NCI-H187 (cell line): ENCODE measurements at places on chromosomes 2 and 18.

- no peak for DNase-seq
Measured at GRCh38 chr18:1048032-1048431, 143.4 kb downstream of the ADCYAP1 start.

- DNase-seq = no peak
Measured at GRCh38 chr18:58527285-58527951, 101.5 kb downstream of the ALPK2 start.

DNA sequence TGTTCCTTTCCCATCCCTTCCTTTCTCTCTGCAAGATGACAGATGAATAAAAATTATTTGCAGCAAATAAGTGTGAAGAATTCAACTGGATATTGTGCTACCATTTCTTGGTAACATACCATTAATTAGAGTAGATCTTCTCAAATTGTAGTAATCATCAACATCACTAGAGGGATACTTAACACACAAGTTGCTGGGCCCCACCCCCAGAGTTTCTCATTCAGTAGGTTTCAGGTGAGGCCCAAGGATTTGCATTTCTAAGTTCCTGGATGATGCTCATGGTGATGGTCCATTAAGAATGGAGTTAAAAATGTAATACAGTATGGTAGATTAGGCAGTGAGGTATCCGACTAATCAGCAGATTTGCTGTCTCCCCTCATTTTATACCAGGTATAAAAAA, 594.0 kb downstream of the ERBB4 start:
- no peak for DNase-seq

- no peak for DNase-seq
Measured at GRCh38 chr2:16408331-16409005, 257.2 kb downstream of the CYRIA start.

GRCh38 chr2:192498747-192499146, 304.0 kb upstream of the TMEFF2 start:
- DNase-seq = no peak

- no peak for DNase-seq
Measured at GRCh38 chr2:67871686-67872412, 191.0 kb downstream of the C1D start.

DNA sequence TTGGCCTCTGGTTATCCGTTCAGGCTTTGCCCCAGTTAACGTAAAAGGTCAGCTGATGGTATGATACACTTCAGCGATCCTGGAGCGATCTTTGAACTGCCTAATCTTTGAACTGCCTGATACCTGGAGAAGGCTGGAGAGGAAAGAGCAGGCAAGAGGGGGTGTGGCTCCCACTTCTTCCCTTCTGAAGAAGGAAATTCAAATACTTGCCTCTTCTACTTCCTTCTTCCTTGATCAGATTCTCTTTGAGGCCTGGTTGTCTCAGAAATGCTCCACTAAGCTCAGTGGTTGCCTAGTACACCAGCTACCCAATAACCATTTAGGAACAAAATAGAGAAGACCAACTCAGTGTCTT, 619 bp downstream of the GALM start:
- no peak for DNase-seq
